ENCODE measurements at places on chromosomes 12 and 14.

- DNase-seq, result no peak
These were observed 10.2 kb downstream of the BICD1 start for GRCh38 chr12:32116897-32117296.

DNA sequence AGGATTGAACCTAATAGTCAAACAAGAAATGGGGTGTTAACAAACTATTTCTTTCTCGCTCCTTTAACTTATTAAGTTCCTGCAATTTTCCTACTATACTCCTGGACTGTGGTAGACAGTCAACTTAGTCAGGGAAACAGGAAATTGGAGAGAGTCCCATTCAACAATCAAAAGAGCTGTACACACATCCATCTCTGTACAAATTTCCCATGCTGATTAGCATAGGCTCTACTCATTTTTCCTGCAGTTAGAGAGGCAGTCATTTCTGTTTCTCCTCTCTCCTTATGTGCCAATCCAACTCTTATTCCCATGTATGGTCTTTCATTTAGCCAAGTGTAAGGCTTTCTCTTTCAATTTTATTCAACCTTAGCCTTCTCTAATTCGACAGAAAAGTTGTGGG is 1168.5 kb upstream of the FLRT2 start:
- no peak for DNase-seq

- peak; percentile 34 for DNase-seq
These were observed 124.0 kb downstream of the PDE3A start for GRCh38 chr12:20492251-20492760.

DNA sequence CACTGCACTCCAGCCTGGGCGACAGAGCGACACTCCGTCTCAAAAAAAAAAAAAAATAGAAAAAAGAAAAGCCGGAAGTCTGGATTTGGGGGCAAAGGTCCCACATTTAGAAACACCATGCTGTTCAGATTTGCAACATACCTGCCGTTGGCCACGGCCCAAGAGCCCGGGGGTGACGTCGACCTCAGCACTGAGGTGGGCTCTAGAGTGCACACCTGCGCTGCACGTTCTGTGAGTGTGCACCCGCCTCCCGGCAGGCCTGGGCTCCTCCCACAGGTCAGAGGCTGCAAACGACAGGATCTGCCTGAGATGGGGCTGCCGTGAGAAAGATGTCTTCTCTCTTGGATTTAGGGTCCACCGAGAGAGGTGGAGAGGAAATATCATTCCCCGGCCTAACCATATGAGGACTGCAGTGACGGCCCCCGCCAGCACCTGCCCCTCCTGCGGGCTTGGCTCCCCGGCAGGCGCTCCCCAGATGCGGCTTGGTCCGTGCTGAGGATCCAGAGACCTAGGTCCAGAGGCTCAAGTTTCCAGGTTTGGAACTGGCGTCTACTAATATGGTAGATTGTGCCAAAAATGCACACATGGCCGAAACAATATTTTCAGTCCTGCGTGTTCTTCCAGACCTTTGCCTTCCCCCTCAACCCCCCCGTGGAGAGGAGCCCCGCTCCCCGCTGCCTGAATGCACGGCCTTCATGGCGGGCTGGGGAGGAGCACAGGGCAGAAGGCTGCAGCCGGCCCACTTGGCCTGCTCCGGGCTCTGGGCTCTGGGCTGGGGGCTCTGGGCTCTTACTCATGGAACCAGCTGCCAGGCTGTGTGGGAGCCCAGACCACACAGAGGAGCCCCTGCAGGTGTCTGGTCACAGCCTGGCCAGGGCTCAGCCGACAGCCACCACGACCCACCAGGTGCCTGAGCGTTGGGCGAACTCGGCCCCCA is 58.8 kb upstream of the FBRSL1 start:
- DNase-seq, result no peak

DNA sequence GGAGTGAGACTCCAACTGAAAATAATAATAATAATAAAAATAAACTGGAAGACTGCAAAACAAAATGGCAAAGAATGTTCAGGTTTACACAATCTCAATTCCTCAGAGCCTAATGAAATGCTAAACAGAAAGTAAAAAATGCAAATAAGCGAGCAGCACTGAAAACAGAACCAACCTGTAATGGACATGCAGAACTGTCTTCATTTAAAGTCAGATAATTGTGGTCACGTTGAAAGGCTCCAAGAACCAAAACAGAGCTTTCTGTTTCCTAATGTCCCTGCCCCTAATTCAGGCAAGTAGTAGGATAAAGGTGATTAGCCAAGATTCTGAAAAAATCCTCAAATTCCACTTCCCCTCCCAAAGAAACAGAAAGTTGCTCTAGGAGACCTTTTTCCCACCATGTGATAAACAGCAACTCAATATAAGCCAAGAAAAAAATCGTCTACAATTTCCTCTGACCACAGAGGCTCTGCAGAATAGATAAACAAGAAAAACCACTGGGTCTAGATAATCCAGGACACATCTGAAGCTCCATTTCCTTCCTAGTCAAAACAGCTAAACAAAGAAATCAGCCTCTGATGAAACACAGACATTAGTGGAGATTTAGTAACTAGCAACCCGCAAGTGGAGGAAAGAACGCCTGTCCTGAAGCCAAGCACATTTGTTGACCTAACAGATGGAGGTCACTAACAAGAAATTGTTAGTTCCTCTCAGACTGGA is 3.0 kb downstream of the MIS18BP1 start:
- peak; percentile 78 for DNase-seq

DNA sequence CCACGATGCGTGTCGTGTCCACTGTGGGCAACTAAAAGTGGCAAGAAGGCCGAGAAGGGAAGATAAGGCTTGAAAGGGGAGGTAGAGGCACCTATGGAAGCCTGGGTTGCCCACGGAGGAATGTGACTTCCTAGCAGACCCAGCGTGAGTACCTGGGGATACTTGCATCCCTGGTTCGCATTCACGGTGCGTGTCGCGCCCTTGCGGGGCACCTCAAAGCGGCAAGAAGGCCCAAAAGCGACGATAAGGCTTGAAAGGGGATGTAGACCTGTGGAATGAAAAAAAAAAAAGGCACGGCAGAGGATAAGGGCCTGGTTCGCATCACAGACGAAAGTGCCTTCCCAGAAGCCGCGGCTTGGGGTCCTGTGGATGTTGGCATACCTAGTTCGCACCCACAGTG is 282.9 kb downstream of the ALG10 start:
- DNase-seq, result no peak

- DNase-seq, result no peak
These were observed 71.3 kb downstream of the FLRT2 start for GRCh38 chr14:85601246-85601645.
